ENCODE measurements at places on chromosomes 2 and 18. TPM values are rescaled to one million over a fixed set of nuclear protein-coding genes. Genes with fewer than 3 reads are reported as not detected.

DNA sequence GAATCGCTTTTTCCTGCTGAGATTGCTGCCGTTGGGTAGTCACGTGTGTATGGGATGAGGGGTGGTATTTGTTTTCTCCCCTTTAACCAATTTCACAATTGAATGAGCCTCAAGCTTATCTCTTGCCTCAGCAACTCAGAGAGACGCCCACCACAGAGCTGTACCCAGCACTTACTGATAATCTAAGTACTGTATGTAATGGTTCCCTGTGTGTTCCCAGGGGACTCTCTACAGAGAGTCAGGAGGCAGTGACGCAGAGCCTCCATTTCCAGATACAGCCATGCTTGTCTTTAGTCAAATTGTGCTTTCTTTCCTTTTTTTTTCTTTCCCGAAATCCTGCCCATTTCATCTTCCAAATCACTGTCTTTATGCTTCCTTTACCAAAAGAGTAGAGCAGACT lies 1102.1 kb upstream of the KLHL29 start:
- no peak for DNase-seq

DNA sequence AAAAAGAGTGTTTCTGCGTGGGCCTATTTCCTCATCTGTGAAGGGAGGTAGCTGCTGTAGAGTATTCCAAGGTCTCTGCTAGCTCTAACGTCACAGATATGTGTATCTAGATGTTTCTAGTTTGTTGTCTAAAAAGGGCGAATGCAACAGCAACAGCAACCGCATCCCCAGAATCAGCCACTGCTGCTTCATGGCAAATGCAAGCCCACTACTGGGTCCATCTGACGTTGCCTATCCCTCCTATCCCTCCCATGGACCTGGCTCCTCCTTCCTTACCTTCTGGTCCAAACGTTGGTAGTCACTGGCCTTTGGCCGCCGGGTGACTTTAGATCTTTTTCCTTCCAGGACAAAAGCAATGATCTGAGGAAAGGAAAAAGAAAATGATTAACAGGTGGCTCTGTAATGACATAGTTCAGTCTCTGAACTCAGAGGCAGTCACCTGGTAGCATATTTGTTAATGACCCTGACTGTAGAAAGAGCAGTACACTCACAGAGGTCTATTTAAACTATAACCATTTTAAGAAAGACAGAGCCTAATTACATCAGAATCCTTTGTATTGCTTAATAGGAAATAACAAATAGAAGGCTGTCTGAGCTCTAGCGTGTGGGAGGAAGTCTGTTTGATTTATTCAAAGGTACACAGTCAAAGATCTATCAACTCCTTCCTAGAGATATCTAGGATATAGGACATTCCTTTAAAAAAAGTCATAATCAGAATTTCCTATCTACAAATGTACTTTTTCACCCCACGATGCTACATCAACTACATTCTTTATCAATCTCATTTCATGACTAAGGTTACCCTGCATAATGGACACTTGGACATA lies 2.9 kb downstream of the TGOLN2 start:
- DNase-seq, result no peak

- DNase-seq, result no peak
Observed at GRCh38 chr2:138201286-138201685, 237.0 kb downstream of the HNMT start.

The COL3A1 gene
- total RNA-seq, result 357 TPM

Measured in HFFc6 (cell line).